Daoy (cell line): ENCODE measurements at places on chromosomes 2 and 18. TPM values are rescaled to one million over a fixed set of nuclear protein-coding genes. Genes with fewer than 3 reads are reported as not detected.

Gene STARD6
- 0.11 TPM in 1 of 2 replicates, not detected in the other for total RNA-seq

Gene PLGLB1
- 0.29 and 1.3 TPM in 2 replicates for total RNA-seq

Gene SMCHD1
- 27.4 and 37.8 TPM in 2 replicates for total RNA-seq

Gene PLEKHH2
- total RNA-seq: 0.51 and 1.2 TPM in 2 replicates

Gene PROKR1
- total RNA-seq: 0.06 TPM in 1 of 2 replicates, not detected in the other

Gene CFC1
- total RNA-seq: not detected in 2 replicates

Gene SPEG
- 4.9 and 18.4 TPM in 2 replicates for total RNA-seq
